ENCODE measurements at places on chromosomes 7 and 10. TPM values are rescaled to one million over a fixed set of nuclear protein-coding genes. Genes with fewer than 3 reads are reported as not detected.

DNA sequence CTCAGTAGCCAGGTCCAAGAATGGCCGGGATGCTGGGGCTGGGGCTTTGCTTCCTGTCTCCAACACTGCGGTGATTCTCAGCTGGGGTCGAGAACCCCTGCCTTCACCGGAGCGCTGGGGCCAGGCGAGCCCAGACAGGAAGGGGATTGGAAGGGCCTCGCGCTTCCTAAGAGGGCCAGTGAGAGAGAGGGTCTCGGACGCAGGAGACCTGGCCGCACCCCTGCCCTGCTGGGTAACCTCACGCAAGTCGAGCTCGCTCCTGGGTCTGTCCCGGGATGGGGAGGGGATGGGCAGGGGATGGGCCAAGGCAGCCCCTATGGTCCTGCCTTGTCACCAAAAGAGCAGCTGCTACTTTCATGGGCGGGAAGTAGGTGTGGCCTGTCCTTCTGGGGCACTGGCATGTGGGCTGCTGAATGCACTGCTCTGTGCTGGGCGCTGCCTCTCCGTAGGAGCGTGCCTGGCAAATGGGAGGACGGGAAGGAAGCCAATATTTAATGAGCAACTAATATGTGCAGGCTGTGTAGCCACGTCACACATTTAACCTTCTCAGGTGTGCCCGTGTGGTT, 20.0 kb downstream of the KCNK18 start:
- H3K36me3 ChIP-seq: no peaks in the 10 kb centered on the region
- peaks cover 5% of the 10 kb centered on the region for H3K4me1 ChIP-seq
- no peak for DNase-seq
- H3K4me3 ChIP-seq: no peak overlapping the region

The GNGT1 gene
- total RNA-seq: not detected

DNA sequence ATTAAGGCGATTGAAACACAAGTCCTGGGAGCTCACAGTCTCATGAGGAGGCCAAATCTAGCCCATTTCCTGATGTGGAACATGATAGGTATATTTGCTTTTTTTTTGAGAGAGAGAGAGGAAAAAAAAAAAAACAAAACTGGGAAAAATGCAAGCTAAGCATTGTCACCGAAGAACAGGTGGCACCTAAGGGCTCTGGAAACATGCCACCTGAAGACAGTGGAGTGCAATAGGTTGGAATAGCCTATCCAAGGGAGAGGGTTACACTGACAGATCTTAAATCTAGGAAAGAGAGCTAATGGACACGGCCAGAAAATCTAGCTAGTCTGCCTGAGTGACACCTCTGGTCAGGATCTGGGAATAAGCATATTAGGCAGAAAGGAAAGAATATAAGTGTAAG, 110.2 kb downstream of the SRI start:
- no peak overlapping the region for H3K4me3 ChIP-seq
- H3K27me3 ChIP-seq: no peaks in the 10 kb centered on the region
- no peaks in the 10 kb centered on the region for H3K4me1 ChIP-seq
- no peak overlapping the region for H3K27ac ChIP-seq
- DNase-seq: no peak
- H3K36me3 ChIP-seq: no peaks in the 10 kb centered on the region

DNA sequence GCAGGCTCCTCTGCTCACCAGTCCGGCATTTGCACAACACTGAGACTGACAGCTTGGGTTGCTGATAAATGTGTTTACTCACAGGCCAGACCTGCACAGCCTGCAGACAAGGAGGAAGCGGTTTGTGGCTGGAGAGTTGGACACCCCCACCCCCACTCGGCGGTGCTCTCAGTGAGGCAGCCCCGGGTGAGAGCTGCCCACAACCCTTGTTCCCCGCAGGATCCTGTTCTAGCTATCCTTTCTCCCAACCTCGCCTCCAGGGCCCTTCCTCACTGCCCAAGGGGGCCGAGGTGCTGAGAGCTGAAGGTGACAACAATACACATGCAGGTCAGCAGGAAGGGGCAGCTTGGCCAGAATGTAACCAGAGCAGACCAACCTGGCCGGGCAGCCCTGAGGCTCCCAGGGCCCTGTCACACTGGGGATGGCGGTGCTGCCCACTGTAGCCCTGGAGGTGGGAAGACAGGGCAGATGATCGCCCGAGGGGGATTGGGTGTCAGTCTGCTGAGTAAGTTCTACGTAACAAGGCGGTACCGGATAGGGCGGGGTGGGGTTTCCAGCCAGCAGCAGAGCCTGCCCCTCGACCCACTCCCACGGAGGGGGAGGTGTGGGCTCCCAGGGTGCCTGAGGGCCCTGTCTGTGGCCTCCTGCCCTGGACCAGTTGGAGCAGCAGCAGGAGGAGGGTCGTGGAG, 2.1 kb upstream of the ADAM8 start:
- H3K4me3 ChIP-seq: no peak overlapping the region
- no peak for DNase-seq
- H3K27me3 ChIP-seq: peaks cover 5% of the 10 kb centered on the region
- H3K27ac ChIP-seq: no peak overlapping the region
- peaks cover 23% of the 10 kb centered on the region for H3K36me3 ChIP-seq
